Transverse colon (tissue), 4 donors: ENCODE measurements at places on chromosomes 6 and 20. TPM values are rescaled to one million over a fixed set of nuclear protein-coding genes. Genes with fewer than 3 reads are reported as not detected.

GRCh38 chr6:1901556-1901955 is 291.8 kb downstream of the FOXC1 start:
- H3K27ac ChIP-seq: no peak overlapping the region
- H3K36me3 ChIP-seq: no peaks in the 10 kb centered on the region

The TSPYL4 gene
- total RNA-seq: 7.6 TPM

GRCh38 chr6:118468682-118469465 is 79.2 kb upstream of the PLN start:
- H3K27me3 ChIP-seq: no peaks in the 10 kb centered on the region
- H3K36me3 ChIP-seq: peaks cover 5% of the 10 kb centered on the region
- no peak overlapping the region for H3K27ac ChIP-seq

The SAMHD1 gene
- total RNA-seq: 57.7 TPM

DNA sequence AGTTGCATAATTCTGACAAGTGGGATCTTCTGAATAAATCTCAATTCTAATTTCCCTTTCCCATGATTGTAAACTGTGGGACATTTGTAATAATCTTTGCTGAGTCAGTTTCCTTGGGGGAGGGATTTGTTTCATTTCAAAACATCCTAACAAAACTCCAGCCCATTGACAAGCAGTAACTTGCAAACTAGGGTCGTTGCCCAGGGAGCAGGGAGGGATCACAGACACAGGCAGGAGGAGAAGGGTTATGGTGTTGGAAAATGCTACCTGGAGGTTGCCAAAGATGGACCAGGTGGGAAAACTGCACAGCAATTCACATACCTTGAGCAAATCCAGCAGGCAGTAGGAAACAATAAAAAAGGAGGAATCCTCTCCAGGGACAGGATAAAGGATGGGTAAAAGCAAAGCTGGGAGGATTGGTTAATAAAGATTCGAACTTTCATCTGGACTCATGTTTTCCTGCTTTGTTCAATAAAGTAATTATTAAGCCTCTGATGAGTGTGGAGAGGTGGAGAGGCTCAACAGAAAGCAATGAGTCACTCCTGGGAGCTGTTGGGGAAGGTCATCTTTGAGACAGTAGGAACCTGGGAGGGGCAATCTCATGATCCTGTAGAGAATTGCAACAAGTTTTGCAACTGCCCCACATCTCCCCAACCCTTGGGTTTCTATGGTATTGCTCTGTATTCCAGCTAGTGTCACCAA is 87.3 kb upstream of the AKIRIN2 start:
- H3K4me1 ChIP-seq: no peaks in the 10 kb centered on the region
- no peak for DNase-seq
- H3K27ac ChIP-seq: no peak overlapping the region
- H3K36me3 ChIP-seq: no peaks in the 10 kb centered on the region
- no peaks in the 10 kb centered on the region for H3K27me3 ChIP-seq
- H3K4me3 ChIP-seq: no peak overlapping the region

The SEL1L2 gene
- total RNA-seq: not detected

GRCh38 chr20:46388201-46388836 is 18.1 kb downstream of the ELMO2 start:
- H3K4me3 ChIP-seq: no peak overlapping the region
- peaks cover 70% of the 10 kb centered on the region for H3K36me3 ChIP-seq
- H3K27me3 ChIP-seq: no peaks in the 10 kb centered on the region
- DNase-seq: no peak

GRCh38 chr6:155162682-155163081 is 101.1 kb upstream of the CLDN20 start:
- no peaks in the 10 kb centered on the region for H3K27me3 ChIP-seq
- H3K27ac ChIP-seq: no peak overlapping the region
- no peaks in the 10 kb centered on the region for H3K36me3 ChIP-seq
